ENCODE measurements at places on chromosomes 6 and 20.

- peak; percentile 92 for DNase-seq
Measured at GRCh38 chr20:38270869-38271605, 10.5 kb upstream of the KIAA1755 start.

DNA sequence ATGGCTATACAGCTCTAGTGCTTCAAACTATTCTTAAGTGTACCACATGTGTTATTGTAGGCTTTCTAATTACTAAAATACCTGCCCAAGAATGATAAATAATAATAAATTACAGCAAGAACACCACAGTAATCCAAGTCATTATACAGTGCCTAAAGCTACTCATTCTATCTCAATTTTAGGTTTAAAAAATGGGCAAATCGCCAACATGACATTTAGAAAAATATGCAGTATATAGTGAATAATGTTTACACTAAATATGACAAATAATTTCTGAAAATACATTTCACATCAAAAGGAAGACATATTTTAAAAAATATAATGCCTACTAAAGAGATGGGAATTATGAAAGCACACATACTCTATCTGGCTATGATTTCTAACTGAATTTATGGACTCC, 91.8 kb downstream of the MAN1A1 start:
- no peak for DNase-seq

- DNase-seq: no peak
Measured at GRCh38 chr6:43753570-43754183, 16.3 kb upstream of the VEGFA start.

DNA sequence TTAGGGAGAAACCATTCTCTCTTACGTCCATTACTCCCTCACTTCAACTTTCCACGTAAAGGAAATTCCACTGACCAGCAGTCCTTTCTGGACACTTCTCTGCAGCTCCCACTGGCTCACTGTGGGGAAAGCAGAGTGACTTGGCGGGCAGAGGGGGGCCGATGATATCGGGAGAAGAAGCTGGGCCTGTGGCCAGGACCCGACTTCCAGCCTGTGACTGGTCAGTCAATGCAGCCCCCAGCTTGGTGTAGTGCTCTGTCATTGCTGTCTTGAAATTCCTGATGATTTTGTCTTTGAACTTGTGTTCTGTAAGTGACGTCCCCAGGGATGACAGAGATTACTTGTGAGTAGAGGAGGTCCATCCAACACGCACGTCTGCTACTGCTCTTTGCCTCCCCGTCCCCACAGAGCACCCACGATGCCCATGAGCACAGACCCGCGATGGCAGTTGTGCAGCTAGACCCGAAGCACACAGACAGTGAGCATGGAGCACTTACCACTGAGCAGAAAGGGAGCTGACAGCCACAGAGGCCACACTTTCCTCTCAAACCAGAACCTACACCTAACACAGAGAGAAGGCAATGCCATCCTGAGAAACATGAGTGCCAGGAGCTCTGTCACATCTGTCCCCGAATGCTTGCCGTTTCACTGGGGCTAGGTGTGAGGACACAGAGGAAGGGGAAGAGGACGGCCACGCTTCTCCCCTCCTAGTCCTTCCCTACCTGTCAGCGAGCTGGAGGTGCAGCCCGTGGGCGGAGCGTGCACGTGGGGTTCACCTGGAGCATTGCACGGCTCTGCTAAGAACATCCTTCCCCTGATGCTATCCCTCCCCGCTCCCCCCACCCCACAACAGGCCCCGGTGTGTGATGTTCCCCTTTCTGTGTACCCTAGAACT, 25.7 kb downstream of the DACT2 start:
- DNase-seq: no peak

DNA sequence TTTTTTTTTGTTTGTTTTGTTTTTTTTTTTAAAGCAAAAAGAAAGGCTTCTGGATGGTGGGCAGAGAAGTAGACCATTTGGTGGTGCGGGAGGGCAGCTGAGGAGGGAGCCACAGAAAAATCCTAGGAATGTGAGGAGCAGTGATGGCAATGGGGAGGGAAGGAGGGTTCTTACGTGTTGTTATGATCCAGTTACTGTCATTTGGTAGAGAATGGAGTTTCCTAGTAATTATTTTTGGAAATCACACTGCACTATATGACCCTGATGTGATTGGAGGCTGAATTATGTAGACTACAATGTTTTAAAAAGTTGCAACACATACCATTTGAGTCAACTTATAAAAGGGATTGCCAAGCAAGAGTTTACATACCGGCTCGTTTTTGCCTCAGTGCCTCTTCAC, 22.1 kb downstream of the ADGRF5 start:
- DNase-seq: no peak

- no peak for DNase-seq
Measured at GRCh38 chr6:152093711-152094110, 286.2 kb downstream of the ESR1 start.

All from AG04449 (cell line).